Head of caudate nucleus (tissue), 42 donors: ENCODE measurements at places on chromosomes 7 and 10.

GRCh38 chr7:76262683-76263402, 39.6 kb upstream of the HSPB1 start:
- DNase-seq, result peak; percentile 70

DNA sequence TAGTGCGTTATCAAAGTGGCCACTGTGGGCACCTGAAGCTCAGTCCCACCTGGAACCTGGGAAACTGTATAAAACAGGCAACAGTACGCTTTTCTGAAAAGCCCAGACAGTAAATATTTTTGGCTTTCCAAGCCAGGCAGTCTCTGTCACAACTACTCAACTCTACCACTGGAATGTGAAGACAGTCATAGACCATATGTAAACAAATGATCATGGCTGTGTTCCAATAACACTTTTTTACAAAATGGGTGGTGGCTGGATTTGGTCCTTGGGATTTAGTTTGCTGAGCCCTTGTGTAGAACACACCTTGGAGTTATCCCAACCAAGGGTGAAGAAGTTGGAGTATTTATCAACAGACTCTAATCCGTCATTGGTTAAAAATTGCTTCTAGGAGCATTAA, 259.9 kb downstream of the SKIDA1 start:
- DNase-seq, result no peak

DNA sequence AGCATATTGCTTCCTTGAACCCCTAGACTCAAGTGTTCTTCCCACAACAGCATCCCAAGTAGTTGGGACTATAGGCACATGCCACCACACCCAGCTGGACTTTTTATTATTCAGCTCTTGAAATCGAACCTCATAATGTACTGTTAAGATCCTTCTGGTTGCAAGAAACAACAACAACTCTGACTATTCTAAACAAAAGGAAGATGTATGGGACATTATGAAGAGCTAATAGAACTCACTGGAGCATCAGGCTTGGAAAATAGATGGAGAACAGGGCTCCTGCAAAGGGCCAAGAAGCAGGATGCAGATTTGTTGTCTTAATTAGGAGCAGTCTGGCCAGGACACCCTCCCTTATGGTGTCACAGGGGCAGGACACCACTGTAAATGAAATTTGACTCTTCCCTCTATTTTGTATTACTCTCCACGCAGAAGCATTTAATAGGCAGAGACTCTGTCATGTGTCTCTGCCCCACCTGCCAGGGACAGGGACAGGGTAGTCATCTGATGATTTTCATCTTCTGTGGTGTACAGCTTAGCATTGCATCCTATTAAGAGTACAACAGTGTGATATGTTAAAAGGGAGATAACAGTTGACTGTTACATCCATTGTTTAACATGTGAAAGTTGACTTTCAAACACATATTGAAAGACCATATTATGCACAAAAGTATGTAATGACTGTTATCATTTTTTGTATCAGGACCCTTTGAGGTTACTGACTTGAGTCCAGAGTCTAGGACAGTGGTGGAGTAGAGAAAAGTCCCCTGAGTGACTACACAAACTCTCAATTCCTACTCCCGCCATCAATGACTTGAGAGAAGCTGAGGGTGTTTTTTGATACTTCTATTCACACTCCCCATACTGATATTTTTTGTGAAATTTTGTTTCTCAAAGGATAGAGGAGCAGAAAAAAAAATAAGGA, 157.3 kb downstream of the LRRC4 start:
- DNase-seq, result no peak

DNA sequence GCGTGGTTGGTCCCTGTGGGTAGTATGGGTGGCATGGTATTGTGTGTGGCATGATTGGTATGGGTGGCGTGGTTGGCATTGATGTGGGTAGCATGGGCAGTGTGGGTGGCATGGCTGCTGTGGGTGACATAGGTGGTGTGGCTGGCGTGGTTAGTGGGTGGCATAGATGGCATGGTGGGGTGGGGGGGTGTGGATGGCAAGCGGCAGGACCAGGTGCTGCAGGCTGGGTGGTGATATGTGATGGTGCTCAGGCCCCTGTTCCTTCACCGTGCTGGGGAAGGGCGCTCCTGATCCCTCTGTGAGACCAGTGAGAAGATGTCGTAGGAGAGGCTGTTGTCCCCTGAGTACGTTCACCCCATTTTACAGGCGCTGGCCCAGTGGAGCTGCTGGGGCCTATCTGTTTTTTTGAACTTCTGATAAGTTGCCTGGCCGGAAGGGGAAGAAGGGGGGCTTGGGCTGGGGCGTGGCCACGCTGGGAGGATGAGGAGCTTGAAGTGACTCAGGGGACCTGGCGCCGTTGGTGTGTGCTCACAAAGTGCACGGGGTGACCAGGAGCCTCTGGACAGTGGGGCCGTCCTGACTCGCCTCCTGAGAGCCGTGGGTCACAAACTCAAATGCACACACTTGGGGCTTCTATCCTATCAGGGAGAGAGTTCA, 17.5 kb downstream of the INPP5A start:
- DNase-seq, result no peak

DNA sequence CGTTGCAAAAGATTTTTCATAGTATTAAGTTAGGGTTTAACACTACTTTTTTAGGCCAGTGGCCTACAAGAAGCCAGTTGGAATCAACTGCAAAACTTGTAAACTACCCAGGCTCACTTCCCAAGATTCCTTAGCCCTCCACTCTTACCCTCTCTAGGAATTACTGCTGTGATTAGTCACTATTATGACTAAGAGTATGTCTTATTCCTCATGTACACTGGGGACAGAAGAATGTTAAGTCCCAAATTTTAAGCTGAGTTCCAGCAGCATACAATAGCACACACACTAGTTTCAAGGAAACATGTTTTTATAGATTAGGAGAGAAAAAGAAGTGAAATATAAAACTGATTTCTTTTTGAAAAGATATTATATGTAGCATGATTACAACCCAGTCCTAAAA, 42.8 kb downstream of the FBXL13 start:
- no peak for DNase-seq

GRCh38 chr7:35430547-35431153, 176.8 kb upstream of the TBX20 start:
- DNase-seq, result no peak

DNA sequence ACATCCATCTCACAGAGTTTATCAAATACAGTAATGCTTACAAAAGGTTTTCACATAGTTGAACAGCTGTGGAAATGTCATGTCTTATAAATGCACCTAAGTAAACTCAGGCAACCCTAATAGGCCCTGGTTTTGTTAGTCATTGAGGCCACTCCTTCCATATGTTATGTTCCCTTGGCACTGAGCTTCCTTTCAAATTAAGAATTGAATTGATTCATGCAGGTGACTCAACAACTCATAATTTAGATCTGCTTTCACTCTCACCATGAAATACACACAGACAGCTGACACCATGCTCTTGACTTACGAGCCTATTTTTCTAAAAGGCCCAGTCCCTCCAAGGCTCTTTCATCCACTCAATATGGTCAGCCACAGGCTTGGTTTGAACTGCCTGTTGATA, 476.9 kb downstream of the KCNMA1 start:
- DNase-seq, result no peak

DNA sequence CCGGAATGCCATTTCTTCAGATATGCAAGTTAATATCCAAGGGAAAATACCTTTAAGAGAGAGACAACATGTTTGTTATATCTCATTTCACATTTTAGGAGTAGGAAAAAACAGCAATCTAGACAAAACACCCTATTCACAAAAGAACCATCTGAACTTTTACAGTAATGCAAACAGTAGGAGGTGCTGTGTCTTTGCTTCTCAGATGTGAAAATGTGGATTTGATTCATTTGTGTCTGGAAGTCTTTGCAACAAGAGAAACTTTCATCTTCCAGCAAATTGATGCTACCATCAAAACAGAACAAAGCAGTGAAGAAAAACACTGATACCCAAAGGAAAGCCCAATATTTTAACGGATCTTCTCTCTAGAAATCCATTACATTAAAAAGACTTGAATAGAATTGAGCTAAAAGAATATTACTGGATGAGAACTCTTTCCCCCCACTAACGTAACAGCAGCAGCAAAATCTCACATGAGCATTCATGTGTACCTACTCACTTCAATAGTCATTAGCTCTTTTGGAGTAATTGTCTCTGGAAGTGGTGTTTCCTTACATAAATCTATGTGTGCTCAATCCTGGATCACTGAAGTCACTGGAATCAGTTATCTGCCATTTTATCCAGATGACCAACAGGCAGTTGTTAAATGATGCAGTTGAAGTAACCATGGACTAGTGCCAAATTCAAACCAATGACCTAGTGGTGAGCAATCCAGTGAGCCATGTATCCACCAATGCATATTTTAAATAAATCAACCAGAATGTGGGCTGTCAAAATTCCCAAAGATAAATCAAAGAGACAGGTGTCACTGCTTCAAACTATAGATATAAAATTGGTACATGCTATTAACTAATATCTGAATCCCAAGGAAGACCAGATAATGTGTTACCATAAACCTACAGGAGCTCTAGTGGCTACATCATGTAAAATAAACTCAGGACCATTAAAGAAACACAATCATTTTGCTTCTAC, 1.8 kb downstream of the SEMA3C start:
- no peak for DNase-seq

DNA sequence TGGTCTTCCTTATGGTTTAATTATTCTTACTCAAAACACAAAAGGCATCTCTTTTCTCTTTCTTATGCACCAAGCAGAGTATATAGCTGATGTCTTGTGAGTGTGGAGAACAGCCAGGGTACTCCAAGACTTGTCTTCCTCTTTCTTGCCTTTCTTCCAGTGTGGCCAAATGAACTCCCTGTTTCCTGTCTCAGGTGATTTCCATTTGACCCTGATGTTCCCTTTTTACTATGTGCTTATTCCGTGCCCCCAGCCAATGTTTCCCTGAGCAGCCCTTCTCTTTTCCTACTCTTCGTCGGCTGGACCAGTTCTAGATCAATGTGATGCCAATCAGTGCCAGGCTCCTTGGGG, 12.6 kb downstream of the OR9A4 start:
- no peak for DNase-seq

DNA sequence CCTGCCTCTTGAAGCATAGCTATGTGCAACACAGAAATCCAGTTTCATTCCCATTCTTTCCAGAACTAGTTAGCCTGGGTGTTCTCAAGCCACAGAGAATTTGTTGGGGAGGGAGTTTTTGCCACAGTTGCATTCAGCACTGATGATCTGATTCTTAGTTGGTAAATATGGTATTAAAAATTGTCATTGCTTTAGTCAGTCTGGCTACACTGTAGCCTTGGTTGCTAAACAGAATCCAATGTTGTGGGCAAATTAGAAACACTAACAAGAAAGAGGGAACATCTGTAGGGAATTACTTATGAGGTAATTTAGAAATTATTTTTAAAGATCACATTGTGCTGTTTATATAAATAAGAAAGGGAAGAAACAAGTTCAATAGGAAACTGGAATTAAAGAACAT, 57.0 kb upstream of the CC2D2B start:
- DNase-seq, result no peak

- no peak for DNase-seq
Observed at GRCh38 chr10:133565441-133566294, at the start of gene SYCE1. Gene SYCE1 (minus strand): TSS chr10:133565583. CDS start chr10:133565529, 54 bp downstream.

- DNase-seq, result no peak
Observed at GRCh38 chr10:60916025-60916424, 28.0 kb downstream of the RHOBTB1 start.

DNA sequence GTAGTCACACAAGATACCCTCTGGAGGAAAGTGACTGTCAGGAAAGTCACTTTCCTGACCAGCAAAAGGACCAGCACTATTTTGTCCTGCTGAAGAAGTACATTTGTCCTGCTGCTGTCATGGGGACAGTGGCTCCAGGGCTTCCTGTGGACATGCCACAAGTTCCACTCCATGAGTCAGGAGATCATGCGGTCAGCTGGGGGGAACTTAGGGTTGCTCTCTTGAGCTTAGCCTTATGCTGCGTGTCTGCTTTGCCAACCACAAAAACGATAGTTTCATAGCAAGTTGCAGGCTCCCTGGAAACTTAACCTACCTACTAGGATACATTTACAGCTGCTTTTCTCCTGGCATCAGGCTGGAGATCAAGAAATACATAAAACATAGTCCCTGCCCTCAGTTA, 19.8 kb upstream of the ALOX5 start:
- peak; percentile 32 for DNase-seq

DNA sequence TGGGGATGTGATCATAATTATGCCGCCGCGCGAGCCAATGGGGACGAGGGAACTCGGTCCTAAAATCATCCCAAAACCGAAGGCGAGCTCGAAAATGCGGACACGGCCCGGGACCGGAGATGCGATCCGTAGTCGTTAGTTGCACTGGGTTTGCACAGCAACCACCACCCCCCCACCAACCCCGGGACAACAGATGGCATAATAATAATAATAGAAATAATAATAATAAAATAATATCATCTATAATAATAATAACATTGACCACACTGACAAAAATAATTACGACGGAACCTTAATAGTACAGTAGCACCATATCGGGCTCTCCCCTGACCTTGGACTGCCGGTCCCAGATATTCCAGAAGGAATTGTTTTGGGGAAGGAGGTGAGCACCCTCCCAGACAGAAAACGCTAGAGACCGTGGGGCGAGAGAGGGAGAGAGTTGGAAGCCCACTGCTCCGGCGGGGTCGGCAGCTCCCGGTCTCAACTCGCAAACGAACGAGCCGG, 1.1 kb upstream of the EMX2 start:
- DNase-seq, result peak; percentile 63

GRCh38 chr10:79399223-79399831, 46.1 kb downstream of the ZCCHC24 start:
- DNase-seq, result peak; percentile 74

DNA sequence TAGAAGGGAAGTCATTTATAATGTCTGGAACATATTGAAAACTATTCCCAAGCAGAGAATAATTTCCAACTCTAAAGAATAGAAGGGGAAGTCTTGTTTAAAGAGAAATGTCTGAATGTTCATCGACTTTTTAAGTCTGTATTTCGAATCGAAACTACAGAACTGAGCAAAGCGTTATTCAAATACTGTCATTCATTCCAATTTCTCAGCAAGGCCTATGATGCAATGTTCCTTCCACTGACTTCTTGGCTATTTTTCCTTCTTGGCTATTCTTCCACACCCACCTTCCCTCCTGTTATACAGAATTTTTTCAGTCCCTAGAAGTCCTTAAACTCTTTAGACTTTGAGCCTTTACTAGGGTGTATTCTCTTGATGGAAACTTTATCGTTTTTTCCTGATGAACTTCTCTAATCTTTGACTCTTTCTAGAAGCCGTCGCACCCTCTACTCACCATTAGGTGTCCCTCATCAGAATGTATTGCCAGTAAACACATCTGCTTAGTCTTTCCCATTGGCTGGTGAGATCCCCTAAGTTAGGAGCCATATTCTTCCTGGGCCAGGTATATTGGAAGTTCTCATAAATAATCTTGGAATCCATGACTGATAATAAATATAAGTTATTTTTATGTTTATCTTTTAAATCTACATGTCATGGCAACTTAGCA, 235.7 kb upstream of the CCDC6 start:
- no peak for DNase-seq

DNA sequence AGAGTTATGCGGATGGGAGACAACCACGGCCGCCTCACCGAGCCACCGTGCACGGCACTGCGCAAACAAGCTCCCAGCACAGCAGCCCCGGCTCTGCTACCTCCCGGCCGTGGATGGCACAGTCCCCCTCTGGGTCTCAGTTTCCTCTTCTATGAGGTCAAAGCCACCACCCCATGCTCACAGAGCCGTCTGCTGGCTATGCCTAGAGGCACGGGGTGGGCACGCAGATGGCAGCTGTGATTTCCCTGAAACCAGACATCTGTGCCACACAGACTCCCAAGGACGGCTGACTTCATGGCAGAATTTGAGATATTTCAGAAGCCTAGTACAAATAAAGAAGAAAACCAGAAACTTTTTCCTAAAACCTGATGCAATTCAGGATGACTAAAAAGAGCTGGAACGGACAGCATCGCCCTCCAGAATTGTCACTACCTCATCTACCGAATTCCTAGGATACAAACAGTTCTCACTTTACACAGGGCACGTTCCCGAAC, 73.2 kb downstream of the AMZ1 start:
- DNase-seq, result no peak
